Esophagus muscularis mucosa (tissue), 4 donors: ENCODE measurements at places on chromosomes 13 and 19. TPM values are rescaled to one million over a fixed set of nuclear protein-coding genes. Genes with fewer than 3 reads are reported as not detected.
A peak's percentile ranks its signal among the peaks of the same experiment; 100 is the strongest.

DNA sequence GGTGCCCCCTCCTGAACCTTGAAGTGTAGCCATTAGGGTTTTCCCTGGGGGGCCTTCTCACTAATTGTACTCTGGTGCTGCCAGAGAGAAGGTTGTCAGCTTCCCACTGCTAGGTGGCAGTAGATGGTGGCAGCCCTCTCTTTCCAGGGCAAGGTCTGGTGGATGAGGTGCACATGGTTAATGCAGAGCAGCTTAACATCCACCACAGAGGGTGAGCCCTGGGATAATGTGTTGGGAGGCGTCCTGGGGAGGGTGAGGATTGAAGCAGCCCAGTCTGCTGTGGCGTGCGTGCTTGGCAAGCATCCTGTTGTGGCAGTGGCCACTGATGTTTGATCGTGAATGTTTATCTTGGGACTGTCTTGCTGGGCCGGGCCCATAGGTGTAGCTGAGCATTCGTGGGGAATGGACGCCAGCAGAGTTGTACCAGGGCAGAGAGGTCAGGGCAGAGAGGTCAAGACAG lies 5.8 kb downstream of the EGLN2 start:
- peak overlapping the region; percentile 95 for H3K27ac ChIP-seq
- H3K27me3 ChIP-seq, result no peaks in the 10 kb centered on the region
- peaks cover 10% of the 10 kb centered on the region for H3K36me3 ChIP-seq

DNA sequence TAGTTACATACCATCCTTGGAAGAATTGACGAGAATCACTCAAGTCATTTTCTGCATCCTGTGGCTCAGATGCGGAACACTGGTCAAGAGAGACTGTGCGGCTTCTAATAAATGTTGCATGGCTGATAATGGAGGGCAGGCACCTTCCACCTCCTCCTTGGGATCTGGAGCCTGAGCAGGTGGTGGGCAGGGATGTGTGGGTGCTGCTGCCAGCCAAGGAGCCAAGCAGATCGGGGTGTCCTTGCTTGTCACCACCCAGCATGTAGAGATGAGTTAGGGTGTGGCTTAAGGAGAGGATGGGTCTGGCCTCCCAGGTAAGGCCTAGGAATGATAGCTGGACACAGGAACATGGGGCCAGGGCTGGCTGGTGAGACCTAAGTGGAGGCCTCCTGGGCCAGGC lies 17.5 kb downstream of the GPI start:
- no peak for DNase-seq
- no peaks in the 10 kb centered on the region for H3K27me3 ChIP-seq
- no peak overlapping the region for H3K4me3 ChIP-seq
- peaks cover 77% of the 10 kb centered on the region for H3K36me3 ChIP-seq
- no peaks in the 10 kb centered on the region for H3K4me1 ChIP-seq

GRCh38 chr19:4334929-4335570 lies 3.6 kb downstream of the STAP2 start:
- H3K36me3 ChIP-seq, result no peaks in the 10 kb centered on the region
- DNase-seq, result no peak
- no peak overlapping the region for H3K4me3 ChIP-seq
- H3K27ac ChIP-seq, result no peak overlapping the region
- no peaks in the 10 kb centered on the region for H3K27me3 ChIP-seq
- peaks cover 14% of the 10 kb centered on the region for H3K4me1 ChIP-seq

DNA sequence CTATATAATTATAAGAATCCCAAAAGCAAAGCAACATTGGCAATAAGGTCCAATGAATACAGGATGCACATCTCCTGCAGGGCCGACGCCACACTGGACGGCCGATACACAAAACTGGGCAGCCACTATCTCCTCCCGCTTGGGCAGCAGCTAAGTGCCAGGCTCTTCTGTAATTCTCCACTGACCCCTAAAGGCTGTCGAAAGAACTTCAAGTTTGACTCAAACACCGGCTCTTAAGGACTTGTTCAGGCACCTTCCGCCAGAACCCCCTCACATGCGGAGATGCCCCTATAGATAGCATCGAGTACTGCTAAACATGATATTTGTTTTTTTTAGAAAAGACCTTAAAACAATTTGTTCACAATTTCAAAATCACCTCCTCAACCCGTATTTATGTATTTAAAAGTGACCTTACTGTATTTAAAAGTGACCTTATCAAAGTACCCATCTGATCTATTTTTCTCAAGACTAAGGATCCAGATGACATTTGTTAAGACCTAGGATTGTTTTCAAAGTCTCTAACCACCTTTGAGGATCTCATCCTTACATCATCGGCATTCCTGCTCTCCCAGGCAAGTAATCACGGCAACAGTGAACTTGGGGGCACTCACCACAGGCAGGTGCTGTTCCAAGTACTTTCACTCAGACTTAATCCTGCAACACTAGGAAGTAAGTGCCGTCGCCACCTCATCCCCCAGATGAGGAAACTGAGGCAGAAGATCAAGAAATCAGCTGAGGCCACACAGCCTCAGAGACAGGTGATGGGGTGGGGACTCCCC lies 77.8 kb downstream of the TUBGCP3 start:
- no peaks in the 10 kb centered on the region for H3K27me3 ChIP-seq
- no peak for DNase-seq
- no peaks in the 10 kb centered on the region for H3K4me1 ChIP-seq
- H3K36me3 ChIP-seq, result peaks cover 40% of the 10 kb centered on the region
- no peak overlapping the region for H3K4me3 ChIP-seq
- H3K27ac ChIP-seq, result no peak overlapping the region

- no peaks in the 10 kb centered on the region for H3K36me3 ChIP-seq
- H3K27ac ChIP-seq, result no peak overlapping the region
- H3K4me3 ChIP-seq, result no peak overlapping the region
Measured at GRCh38 chr19:44930088-44930487, 11.9 kb upstream of the APOC4 start.

SDHAF1 gene
- 44.0 TPM for total RNA-seq

DNA sequence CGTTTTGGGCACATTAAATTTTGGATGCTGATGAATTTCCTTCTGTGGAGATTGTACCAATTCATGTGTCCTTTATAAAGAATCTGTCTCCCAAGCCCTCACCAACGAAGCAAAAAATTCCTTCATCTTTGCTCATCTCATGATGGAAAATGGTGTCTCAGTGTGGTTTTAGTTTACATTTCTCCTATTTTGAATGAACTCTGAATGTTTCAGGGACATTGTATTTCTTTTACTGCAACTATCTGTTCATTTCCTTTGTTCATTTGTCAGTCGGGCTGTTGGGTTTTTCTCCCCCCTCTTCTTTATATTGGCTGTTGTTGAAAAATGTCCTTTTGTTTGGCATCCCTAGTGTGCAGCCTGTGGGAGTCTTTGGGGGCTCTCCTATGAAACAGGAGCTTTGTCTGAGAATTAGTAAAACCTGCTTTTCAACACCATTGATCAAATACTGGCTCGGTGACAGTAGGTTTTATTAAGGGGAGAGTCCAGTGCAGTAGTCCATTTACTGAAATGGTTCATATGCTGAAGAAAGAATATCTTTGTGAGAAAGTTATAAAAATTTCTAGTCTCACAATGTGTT lies 91.3 kb upstream of the C1QTNF9B start:
- no peak overlapping the region for H3K4me3 ChIP-seq
- H3K27me3 ChIP-seq, result no peaks in the 10 kb centered on the region
- peaks cover 5% of the 10 kb centered on the region for H3K4me1 ChIP-seq
- H3K36me3 ChIP-seq, result no peaks in the 10 kb centered on the region
- DNase-seq, result peak; percentile 8

NLRP5 gene
- not detected for total RNA-seq
